ENCODE measurements at places on chromosomes 7 and 10.

GRCh38 chr10:43012578-43012977, 64.3 kb upstream of the RET start:
- DNase-seq, result no peak

GRCh38 chr10:18868919-18869318, 179.7 kb upstream of the MALRD1 start:
- no peak for DNase-seq

DNA sequence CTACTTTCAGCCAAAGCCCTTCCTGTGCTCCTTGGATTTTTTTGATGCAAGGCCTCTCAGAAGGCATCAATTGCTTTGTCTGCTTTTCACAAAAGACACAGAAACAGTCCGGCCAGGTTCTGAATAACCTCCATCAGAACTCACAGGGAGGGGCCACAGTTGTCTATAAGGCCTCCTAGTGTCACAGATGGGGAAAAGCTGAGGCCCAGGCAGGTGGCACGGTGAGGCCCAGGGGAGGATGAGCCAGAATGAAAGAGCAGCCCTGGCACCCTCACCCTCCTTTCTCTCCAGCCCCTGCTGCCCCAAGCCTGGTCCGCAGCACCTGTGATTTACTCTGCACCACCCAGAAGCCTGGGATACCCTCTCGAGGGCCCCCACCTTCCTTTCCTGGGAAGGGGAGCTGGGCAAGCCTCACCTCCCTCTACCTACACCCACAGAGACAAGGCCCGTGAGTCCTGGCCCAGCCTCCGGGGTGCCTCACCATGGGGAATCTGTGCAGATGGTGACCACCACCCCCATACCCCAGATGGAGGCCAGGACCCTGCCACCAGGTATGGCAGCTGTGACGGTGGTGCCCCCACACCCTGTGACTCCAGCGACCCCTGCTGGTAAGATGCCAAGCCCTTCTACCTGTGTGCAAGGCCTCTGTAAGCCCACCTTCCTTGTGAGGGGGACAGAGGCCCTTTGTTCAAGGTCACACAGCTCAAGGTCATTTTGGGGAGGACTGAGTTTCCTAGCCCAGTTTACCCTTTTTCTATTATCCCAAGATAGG, 26.2 kb upstream of the ZNF467 start:
- peak; percentile 7 for DNase-seq

DNA sequence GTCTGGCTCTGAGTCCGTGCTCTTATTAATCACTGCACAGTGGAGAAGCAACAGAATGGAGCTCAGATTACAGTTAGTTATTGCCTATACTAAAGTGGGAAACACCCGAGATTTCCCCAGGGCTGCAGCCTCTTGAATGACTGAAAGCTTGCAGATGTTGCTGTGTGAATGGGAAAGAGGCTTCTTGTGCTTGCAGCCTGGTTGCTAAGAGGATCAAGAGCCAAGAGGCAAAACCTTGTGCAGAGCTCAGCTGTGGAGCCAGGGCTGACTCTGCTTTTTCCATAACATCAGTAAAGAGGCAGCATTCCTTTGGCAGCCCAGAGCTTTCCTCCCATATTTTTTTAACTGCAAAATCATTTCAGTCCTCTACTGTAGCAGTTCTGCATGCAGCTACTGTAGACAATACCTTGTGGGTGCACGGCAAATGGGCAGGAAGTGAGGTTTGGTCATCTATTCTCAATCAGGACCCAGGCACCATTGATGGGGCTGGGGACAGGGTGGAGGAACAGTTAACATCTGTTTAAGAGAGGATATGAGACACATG, 86.5 kb downstream of the RALA start:
- DNase-seq, result no peak

DNA sequence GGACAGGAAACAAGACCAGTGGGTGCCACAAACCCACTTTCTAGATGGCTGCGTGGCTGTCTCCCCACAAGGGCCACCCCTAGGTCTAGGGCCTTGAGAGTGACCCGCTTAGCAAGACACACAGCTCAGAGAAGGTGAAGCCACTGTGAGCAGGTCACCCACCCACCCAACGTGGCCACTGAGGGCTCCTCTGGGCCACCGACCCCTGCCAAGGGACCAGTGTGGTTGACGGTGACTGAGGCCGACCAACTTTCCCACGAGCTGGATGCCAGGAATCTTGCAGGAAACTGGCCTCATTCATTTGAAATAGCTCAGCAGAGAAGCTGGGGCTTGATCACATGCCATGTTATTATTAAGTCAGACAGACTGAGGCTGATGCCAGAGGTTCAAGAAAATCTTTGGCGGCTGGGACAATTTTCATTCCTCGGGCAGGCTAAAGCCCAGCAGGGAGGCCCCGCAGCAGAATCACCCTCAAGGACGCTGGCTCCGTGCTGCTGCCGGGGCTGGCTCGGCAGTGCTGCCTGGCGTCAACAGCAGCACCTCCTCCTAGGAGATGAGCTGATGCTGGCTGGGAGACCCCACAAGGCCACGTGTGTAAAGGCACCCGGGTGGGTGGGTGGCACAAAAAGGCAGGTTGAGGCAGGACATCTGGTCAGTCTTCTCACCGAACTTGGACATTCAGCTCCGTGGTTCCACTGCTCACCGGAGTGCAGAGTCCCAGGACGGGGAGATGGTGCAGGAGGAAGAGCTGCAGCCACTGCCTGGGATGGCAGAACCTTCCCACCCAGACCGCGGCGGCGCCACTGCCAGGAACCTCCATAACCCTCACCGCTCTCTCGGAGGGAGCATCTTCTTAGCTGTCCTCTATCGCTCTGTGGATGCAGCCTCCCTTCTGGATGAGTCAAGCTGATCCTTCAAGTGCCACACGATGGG, 57.8 kb downstream of the ZRANB1 start:
- no peak for DNase-seq
